ENCODE measurements at places on chromosomes 3 and 15.

- no peak for DNase-seq
Measured at GRCh38 chr3:23055733-23056376, 147.3 kb upstream of the UBE2E2 start.

DNA sequence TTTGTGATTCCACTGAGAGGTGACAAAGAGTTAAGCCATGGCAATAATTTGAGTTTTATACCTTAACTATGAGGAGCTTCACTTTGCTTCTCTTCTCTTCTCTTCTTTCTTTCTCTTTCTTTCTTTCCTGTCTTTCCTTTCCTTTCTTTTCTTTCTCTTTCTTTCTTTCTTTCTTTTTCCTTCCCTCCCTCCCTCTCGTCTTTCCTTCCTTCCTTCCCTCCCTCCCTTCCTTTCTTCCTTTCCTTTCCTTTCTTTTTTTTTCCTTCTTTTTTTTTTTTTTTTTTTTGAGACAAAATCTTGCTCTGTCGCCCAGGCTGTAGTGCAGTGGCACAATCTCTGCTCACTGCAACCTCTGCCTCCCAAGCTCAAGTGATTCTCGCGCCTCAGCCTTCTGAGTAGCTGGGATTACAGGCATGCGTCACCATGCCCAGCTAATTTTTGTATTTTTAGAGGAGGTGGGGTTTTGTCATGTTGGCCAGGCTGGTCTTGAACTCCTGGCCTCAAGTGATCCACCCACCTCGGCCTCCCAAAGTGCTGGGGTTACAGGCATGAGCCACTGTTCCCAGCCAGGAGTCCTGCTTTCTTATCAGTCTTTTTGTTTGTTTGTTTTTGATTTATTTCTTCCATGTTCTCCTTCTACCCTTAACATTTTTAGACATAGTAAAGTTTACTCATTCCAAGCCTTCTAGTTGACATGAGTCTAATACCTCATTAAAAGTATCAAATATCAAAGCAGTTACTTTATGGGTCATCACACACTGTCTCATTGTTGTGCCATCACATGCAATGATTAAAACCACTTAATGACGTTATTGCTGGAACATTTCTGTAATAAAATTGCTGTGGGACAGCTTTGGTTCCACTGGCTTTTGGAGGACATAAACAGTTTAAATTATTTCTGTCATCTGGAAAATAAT is 29.9 kb downstream of the SLC49A4 start:
- DNase-seq: no peak

DNA sequence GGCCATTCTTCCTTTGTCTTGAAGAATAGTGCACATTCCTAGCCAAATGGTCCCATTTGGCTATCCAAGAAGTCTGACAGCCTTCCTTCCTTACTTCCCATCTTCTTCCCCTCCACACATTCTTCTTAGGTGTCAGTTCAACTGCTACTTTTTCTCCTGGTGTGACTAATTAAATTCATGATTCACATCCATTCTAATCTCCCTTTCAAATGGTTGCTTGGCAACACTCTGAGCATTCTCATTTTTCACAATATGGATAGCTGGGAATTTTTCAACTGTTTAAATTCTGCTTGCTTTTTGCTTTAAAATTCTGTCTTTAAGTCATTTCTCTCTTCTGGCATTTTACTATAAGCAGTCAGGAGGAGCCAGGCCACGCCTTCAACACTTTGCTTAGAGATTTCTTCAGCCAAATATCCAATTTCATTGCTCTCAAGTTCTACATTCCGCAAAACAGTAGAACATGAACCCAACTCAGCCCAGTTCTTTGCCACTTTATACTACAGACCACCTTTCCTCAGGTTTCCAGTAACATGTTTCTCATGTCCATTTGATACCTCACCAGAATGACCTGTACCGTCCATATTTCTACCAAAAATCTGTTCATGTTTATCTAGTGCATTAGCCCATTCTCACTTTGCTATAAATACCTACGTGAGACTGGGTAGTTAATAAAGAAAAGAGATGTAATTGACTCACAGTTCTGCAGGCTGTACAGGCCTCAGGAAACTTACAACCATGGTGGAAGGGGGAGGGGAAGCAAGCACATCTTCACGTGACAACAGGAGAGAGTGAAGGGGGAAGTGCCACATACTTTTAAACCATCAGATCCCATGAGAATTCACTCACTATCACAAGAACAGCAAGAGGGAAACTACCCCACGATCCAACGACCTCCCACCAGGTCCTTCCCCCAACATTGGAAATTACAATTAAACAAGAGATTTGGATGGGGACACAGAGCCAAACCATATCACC is 31.9 kb upstream of the MCF2L2 start:
- DNase-seq: no peak

- DNase-seq: no peak
Measured at GRCh38 chr3:58101499-58102389, 93.5 kb downstream of the FLNB start.

- no peak for DNase-seq
Measured at GRCh38 chr3:99637016-99637367, 1.4 kb upstream of the COL8A1 start.

GRCh38 chr3:127493924-127494646 is 96.4 kb downstream of the TPRA1 start:
- no peak for DNase-seq

DNA sequence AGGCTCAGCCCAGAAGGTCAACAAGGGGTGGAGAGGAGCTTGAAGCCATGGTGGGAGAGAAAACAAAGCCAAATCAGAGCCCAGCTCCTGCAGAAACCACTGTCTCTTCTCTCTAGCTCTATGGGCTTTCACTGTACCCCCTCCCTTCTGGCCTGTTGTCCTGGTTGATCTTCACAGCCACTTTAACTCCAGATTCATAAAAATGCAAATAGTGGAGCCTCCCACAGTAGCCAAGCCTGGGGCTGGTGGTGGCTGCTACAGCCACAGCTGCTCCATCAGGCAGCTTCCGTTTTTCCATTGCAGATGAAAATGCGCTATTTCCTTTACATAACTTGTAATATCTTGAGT is 20.7 kb upstream of the CAV3 start:
- no peak for DNase-seq

GRCh38 chr3:64238971-64239667 is 13.9 kb upstream of the PRICKLE2 start:
- no peak for DNase-seq

GRCh38 chr3:193732391-193732790 is 139.4 kb downstream of the OPA1 start:
- no peak for DNase-seq

GRCh38 chr15:56156877-56157276 is 86.8 kb downstream of the RFX7 start:
- no peak for DNase-seq

DNA sequence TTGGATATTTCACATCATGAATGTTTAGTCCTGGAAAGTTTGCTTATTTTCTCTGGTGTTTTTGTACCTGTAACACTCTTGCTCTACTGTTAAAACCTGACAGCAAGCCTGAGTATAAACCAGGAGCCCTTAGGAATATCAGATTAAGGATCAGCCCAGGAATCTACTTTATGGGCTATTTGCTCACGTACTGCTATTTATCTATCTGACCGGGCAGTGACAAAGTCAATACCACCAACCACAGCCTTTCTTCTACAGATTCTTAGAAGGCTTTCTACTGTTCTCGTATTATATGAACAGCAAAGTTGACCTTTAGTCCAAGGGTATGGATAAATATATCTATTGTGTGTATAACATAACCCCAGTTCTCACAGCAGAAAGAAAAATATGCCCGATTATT is 521.2 kb downstream of the RBMS3 start:
- no peak for DNase-seq

GRCh38 chr15:48645558-48646330 is at the start of gene FBN1:
Gene FBN1 (minus strand): TSS chr15:48645709. CDS start chr15:48644769, 940 bp downstream.
- DNase-seq: no peak

DNA sequence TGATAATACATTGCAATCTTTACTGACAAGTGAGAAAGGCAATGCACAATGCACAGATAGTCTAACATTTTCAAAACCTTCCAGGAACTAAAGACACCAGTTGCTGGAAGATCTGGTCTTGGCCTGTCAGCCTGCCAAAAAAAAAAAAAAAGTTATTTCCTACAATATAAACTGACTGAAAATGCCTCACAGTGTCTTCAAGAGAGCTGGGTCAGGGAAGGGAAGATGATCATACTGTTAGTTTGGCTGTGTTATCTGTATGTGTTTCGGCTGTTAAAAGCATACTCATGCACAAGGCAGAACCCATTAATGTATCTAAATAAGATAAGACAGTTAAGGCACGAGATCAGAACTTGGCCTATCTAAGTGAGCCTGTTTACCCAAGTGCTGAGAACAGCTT is 673.4 kb downstream of the MECOM start:
- no peak for DNase-seq

DNA sequence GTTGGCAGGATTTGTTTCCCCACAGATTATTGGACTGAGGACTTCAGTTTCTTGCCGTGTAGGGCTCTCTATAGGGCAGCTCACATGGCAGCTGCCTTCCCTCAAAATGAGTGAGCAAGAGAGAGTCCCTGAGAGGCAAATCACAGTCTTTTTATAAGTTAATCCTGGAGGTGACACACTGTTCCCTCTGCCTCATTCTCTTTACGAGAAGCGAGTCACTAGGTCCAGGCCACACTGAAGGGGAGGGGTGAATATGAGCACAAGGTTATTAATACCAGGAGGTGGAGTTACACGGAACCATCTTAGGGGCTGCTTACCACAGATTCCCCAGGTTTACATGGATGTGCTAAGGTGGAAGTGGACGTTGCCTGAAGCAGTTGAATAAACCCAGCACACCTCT is 77.0 kb downstream of the LPP start:
- DNase-seq: no peak

DNA sequence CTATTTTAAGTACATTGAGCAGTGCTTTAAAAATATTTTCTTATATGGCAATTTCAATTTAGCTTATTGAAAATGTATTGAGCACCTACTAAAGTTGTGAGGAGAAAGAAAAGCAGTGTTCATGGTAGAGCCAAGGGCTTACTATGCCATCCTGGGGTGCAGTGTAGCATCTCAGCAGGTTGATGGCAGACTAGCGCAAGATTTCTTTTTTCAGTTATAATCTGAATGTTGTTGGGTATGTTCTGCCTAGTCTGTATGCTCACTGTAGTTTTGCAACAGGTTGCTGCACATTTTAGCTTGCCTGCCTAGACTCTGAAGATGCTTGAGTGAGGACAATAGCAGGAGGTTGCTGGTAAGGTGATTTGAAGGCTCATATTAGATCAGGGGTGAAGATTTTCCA is 103.1 kb upstream of the UNC13C start:
- no peak for DNase-seq

GRCh38 chr3:140219923-140220452 is 285.0 kb downstream of the CLSTN2 start:
- DNase-seq: no peak

GRCh38 chr3:54641226-54642014 is 286.4 kb downstream of the LRTM1 start:
- DNase-seq: no peak

GRCh38 chr15:29130476-29130875 is 139.1 kb downstream of the NSMCE3 start:
- DNase-seq: no peak

DNA sequence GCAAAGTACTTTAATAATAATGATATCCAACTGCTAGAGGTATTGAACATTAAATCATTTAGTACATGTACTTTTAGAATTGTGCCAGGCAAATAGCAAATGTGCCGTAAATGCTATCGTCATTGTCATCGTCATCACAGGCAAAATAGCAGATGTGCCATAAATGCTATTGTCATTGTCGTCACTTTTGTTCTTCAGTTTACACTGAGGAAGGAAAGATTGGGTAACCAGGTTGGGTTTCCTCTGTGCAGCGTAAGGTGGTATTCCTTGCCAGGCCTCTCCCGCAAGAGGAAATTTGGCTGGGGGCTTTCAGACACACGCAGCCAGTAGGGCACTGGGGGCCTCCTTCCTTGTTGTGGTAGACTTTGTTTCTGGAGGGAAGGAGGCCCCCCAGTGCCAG is 26.4 kb downstream of the ABHD17C start:
- no peak for DNase-seq

GRCh38 chr3:78761126-78761525 is 1006.7 kb downstream of the ROBO1 start:
- no peak for DNase-seq

- no peak for DNase-seq
Measured at GRCh38 chr3:110894574-110894973, 177.0 kb upstream of the NECTIN3 start.

- DNase-seq: no peak
Measured at GRCh38 chr3:179074656-179075055, 3.0 kb upstream of the ZMAT3 start.

GRCh38 chr3:122917412-122917811 is 110.2 kb downstream of the SEMA5B start:
- DNase-seq: no peak

DNA sequence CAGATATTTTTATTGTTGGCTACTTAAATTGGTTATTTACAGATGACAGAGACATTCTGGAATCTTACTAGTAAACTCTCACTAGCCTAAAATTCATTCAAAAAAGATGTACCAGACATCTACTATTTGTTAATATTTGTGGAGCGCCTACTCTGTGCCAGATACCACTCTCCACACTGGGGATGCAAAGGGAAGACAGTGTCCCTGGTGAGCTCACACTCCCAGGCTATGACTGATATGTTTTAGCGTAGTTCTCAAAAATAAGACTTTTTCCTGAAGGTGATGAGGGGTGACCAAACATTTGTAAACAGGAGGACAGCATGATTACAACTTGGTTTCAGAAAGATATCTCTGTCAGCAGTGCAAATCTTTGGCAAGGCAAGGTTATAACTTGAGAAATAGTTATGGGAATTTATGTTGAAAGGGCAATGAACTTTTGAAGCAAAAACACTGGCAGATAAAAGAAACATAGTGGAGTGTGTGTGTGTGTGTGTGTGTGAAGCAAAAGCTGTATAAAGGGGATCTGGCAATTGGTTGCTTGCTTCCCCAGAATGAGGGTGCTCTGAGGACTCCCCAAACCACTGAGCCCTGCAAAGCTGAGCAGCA is 51.2 kb downstream of the HACD2 start:
- no peak for DNase-seq

DNA sequence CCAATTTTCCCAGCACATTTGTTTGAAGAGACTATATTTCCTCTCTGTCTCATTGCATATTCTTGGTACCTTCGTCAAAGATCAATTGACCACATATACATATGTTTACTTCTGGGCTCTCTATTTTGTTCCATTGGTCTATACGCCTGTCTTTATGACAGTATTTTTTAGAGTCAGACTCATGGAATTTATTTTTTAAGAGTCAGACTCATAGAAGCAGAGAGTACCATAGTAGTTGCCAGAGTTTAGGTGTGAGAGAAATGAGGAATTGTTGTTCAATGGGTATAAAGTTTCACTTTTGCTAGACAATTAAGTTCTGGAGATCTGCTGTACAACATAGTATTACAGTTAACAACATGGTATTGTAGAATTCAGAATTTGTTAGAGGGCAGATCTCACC is 27.1 kb downstream of the PLA2G4F start:
- no peak for DNase-seq

- no peak for DNase-seq
Measured at GRCh38 chr3:44950275-44950734, 25.7 kb downstream of the ZDHHC3 start.

All from effector CD4-positive, alpha-beta T cell (primary cell).